ENCODE measurements at places on chromosomes 2 and 18. TPM values are rescaled to one million over a fixed set of nuclear protein-coding genes. Genes with fewer than 3 reads are reported as not detected.

The PEX13 gene
- total RNA-seq = 42.3 TPM

The CGREF1 gene
- under 0.01 TPM for total RNA-seq

The KATNAL2 gene
- total RNA-seq = 2.9 TPM

The TACR1 gene
- total RNA-seq = not detected

The VIT gene
- not detected for total RNA-seq

The DSG3 gene
- under 0.01 TPM for total RNA-seq

The CNTNAP5 gene
- not detected for total RNA-seq

The CLHC1 gene
- 14.8 TPM for total RNA-seq

The AQP12A gene
- total RNA-seq = not detected

The LRRTM1 gene
- not detected for total RNA-seq

The ASB18 gene
- total RNA-seq = not detected

The HOXD12 gene
- total RNA-seq = not detected

The ALPP gene
- total RNA-seq = not detected

The TRPM8 gene
- total RNA-seq = not detected

The SPEG gene
- total RNA-seq = 48.8 TPM

The LYPD6 gene
- total RNA-seq = 5.2 TPM

The HAAO gene
- total RNA-seq = 1.6 TPM

The IL36G gene
- not detected for total RNA-seq

The EFHD1 gene
- 2.3 TPM for total RNA-seq

The AMMECR1L gene
- total RNA-seq = 14.2 TPM

The EGR4 gene
- total RNA-seq = not detected

The TMEM247 gene
- total RNA-seq = 0.32 TPM

The SIGLEC15 gene
- total RNA-seq = 0.43 TPM

The TSGA10 gene
- 1.9 TPM for total RNA-seq

The CIB4 gene
- total RNA-seq = not detected

The CD207 gene
- not detected for total RNA-seq

The TTN gene
- total RNA-seq = under 0.01 TPM

The PLEKHH2 gene
- total RNA-seq = 7.3 TPM

The MSH6 gene
- total RNA-seq = 46.2 TPM

The LYPD6B gene
- 3.0 TPM for total RNA-seq

All from fibroblast of villous mesenchyme (primary cell).